Right ventricle myocardium superior (tissue), 1 donor: ENCODE measurements at places on chromosomes 4 and X.
A peak's percentile ranks its signal among the peaks of the same experiment; 100 is the strongest.

GRCh38 chrX:10169175-10169574 is 12.4 kb downstream of the CLCN4 start:
- no peak for DNase-seq

- DNase-seq, result no peak
Observed at GRCh38 chr4:80142394-80143306, 54.7 kb upstream of the PRDM8 start.

DNA sequence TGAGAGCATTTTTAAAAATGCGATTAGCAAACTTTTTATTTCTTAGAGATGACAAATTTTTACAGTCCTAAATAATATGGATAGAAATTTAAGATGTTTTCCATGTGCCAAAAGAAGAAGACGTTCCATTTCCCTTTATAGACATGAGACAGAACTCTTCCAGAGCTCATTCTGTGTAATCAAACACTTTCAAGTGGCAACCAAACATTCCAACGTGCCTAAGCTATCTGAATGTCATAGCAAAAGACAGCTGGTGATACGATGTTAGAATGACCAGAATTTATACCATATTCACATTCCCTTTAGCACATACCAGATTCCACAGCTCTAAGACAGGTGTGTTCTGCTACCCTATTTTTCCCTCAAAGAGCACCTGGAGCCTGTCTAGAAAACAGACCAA is 133.2 kb downstream of the ENOX2 start:
- DNase-seq, result no peak

GRCh38 chrX:53441531-53442321 is 7.6 kb upstream of the HSD17B10 start:
- peak; percentile 90 for DNase-seq

GRCh38 chrX:24925430-24925829 is 90.3 kb downstream of the ARX start:
- no peak for DNase-seq

GRCh38 chr4:22500128-22500611 is 15.7 kb downstream of the ADGRA3 start:
- DNase-seq, result no peak

DNA sequence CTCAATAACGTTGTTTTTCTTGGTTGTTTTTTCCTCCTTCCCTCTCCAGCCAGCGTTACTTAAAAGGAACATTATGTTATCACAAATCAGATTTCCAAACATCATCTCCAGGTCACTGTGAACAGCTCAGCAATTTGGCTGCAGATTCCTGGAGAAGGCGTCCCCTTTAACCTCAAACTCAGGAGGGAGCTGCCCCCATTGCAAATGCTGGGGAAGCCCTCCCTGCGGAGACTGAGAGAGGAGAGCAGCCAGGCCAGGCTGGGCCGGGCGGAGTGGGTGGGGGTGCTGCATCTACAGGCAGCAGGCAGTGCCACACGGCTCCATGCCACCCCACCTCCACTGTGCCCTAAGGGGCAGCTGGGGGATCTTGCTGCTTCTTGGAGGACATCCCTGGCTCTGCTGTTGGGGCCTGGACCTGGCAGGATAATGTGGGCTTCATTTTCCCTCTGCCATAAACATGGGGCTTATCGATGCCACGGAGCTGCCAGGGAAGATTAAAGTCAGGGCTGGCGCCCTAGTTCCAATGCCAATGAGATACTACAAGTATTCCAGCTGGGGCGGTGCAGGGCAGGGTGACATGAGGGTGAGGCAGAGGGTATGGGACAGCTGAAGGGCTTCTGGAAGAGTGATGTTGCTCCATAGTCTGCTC is 148.8 kb downstream of the PJA1 start:
- no peak for DNase-seq

GRCh38 chr4:21347142-21347541 is 601.4 kb downstream of the KCNIP4 start:
- no peak for DNase-seq

DNA sequence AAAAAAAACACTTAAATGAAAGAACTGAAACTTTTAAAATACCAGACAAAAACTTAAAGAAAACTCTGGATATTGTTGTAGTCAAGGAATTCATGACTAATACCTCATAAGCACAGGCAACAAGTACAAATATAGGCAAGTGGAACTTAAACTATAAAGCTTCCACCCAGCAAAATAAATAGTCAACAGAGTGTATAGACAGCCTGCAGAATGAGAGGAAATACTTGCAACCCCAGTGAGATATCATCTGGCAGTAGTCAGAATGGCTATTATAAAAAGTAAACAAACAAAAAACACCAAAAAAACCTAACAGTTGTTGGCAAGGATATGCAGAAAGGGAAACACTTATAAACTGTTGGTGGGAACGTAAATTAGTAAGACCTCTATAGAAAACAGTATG is 9.6 kb upstream of the RPS6KA6 start:
- no peak for DNase-seq

DNA sequence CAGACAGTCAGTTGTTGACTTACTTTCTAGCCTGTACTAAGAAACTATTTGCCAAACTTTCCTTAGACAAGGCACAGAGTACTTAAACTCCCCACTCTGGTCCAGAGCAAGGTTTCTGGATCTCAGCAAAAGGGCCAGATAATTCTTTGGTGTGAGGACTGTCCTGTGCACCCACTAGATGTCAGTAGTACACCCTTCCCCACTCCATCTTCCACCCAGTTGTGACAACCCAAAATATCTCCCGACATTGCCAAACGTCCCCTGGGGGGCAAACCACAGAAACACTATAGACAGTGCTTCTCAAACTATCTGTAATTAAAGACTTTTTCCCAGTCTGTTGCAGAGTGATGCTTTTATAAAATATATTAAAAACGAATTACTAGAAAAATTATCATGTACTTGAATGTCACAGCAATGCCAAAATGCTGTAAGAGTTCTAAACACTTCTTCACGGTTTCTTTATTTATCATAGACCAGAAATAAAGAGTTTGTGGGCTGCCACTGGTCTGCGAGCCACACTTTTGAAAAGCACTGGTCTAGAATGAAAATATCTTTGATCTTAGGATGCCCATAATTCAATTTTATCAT is 203.5 kb downstream of the PRDM5 start:
- no peak for DNase-seq
